Activated CD8-positive, alpha-beta memory T cell treated with anti-CD3 and anti-CD28 coated beads, Interleukin-2, amount 10 ng/mL, durations not matched to agents 7 days and 5 days (primary cell): ENCODE measurements at places on chromosomes 6 and 20. TPM values are rescaled to one million over a fixed set of nuclear protein-coding genes. Genes with fewer than 3 reads are reported as not detected.

Gene CCDC167
- total RNA-seq = 73.8 TPM

Gene TXLNB
- total RNA-seq = 0.23 TPM

Gene DPPA5
- not detected for total RNA-seq

Gene TREM1
- not detected for total RNA-seq

Gene EEF1A2
- 0.84 TPM for total RNA-seq

Gene SIGLEC1
- not detected for total RNA-seq

Gene PAQR8
- 12.5 TPM for total RNA-seq
